NCI-H2081 treated with DMSO at 0.1 percent for 48 hours (cell line): ENCODE measurements at places on chromosomes 3 and 15.

DNA sequence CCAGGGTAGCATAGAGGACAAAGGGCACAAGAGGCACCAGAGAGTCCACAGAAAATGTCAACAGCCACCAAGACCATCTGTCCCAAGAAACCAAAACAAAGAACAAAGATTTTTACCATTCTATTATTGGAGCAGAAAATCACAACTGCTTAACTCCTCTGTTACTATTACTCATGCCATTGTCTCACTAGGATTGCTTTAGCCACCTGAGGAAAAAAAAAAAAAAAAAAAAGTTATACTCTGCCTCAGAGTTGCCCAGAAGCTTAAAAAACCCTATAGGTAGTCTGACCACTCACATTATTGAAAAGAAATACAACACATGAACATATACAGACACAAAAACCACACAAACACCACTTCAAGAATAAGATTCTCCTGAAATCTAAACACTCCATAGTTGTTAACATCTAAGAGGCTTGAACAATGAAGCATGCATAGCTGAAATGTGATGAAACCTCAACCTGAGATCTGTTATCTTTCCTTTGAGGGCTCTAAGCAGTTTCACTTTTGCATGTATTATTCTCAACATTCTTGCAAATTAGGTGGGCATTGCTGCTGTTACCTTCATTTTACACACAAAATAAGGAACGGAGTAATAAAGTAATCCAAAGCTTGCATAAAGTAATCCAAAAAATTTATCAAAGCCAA, 85.4 kb downstream of the IGSF11 start:
- DNase-seq: no peak

DNA sequence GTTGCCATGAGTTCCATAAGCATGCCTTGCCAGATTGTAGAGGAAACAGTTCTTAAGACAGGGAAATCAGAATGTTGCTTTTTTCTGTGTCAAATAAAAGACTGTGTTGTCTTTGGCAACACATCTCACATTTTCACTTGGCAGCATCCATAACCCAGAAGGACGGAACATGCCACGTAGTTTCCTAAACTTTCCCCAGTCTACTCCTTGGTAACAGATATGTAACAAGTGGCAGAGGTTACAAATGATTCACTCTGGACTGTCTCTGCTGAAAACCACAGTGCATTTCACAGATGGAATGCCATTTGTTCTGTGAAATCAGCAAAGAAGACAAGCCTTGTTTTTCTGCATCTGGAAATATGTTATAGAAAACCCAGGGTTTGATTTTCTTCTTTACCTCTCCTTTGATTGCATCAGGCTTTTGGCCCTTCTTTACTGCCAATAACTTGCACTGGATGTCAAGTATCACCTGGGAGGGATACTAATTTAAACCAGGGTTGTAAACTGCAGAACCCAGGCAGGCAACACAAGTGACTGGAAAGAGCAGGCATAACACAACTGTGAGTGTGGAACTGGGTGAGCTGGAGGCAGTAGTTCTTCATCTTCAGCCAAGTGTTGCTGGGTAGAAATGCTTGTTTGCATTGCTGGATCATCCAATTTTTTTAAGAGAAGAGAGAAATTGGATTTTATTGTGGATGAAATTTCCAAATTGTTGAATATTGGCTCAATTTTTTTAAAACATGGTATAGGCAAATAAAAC, 124.4 kb upstream of the FOXB1 start:
- no peak for DNase-seq

DNA sequence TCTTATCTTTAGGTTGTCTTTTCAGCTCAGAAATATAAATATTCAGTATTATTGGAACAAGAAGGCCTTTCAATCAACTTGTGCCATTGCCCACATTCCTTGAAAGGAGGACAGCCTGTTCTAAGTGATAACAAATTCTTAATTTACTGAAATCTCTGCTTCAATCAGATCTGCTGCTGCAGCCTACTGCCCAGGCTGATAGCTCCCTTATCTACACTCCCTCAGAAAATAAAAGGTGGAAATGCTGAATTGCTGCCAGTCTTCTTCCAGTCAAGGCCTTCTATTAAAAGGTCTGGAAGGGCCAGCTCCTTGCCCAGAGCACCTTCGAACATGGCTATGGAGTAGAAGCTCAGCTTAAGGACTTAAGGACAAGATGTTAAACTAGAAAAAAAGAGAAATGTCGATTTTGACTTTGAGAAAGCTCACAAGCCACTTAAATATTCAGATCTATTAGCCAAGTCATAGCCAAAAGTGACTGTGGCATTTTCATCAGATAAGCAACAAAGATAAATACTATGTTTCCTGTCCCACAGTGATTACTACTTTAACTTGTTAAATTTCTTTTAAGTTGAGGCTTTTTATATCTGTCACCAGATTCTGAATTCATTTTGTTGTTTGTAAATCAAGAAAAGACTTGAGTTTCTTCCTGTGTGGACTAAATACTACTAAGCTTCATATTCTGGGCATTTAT, 480.5 kb upstream of the CBLB start:
- DNase-seq: no peak

- DNase-seq: no peak
Measured at GRCh38 chr15:24862726-24863521, 91.9 kb upstream of the SNRPN start.

- no peak for DNase-seq
Measured at GRCh38 chr3:182508919-182509711, 284.2 kb upstream of the ATP11B start.

- no peak for DNase-seq
Measured at GRCh38 chr15:99124641-99125040, 19.8 kb downstream of the SYNM start.

DNA sequence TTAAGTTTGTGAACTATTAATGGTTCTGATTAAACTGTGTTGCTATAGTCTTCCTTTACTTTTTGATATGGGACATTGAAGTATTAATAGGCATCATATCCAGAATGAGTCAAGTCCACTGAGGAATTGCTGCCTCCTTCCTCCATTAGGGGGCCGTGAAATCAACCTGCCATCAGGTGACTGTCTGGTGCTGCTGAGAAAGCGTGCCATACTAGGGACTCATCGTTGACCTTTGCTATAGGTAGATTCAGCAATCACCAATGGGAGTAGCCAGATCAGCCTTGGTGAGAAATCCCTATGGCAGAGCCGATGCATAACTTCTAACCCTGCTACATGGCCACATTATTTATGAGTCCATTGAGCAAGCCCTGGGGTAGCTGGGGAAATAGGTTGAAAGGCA, 30.1 kb upstream of the SLC28A2 start:
- DNase-seq: no peak

DNA sequence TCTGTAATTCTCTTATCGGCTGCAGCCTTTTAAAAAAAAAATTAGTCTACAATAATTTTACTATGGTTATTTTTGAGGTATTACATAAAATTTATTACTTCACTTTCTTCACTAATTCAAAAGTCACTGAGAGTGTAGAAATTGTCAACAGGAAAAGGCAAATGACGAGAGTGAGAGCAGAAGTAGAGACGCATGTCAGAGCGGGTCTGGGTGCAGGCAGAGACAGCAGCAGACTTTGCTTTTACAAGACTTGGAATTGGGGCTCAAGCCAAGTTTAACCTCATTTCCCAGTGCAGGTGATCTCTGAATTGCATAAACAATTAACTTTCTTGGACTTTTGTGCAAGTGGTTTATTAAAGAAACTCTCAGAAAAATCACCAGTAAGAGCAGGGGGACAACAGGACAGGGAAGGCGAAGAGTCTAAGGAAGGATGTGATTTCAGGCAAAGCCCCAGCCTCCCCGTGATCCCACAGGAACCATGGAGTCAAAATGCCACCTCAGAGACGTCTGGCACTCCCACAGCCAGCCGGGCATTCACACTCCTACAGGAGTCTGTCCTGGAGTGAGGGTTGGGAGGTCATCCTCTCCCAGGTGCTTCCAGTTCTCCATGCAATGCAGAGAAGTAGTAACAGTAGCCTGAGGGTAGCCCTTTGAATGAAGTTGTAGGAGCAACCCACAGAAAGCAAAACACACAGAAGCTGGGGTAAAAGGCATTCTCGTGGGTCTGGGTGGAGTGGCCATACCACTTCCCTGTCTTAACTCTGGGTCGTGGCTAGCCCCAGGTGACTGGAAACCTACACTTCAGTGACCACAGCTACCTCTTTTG, 274.0 kb upstream of the TGFBR2 start:
- DNase-seq: no peak

- DNase-seq: no peak
Measured at GRCh38 chr15:81947548-81947947, 98.3 kb downstream of the MEX3B start.

- DNase-seq: no peak
Measured at GRCh38 chr3:12287727-12288181, 1.1 kb upstream of the PPARG start.

- DNase-seq: no peak
Measured at GRCh38 chr15:99341786-99342185, 90.5 kb downstream of the LRRC28 start.

DNA sequence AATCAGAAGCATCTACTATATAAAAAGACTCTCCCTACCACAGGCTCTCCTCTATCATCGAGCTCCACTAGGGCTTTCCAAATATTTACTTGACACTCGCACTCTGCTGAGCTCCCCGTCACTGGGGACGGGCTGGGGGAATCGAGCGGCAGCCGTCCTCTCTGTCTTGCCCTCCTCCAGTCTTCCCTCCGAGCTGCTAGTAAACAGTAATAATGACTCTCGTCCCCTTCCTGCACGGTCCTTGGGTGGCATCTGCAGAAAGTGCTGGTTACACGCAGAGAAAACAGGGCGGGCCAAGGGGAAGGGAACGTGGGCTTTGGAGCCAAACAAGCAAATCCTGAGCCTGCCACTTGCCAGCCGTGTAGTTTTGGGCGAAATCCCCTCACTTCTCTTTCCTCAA, 96.6 kb downstream of the LRIG1 start:
- no peak for DNase-seq

DNA sequence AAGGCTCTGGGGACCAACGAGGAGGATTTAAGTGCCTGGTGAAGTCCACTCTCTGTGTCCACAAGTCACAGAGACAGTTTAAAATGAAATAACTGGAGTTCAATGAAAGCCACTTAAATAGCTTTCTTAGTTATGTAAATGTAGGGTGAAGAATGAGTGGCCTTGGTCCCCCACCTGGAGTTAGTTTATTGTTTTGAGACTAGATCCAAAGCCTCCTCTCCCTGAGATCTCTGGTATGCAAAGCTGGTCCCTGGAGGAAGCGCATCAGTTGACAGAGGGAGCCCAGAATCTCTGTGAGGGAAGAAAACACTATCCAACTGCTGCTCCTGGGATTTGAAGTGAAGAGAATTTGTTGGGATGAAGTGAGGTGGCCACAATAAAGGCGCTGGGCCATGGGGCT, 40.5 kb downstream of the EXOG start:
- DNase-seq: no peak

DNA sequence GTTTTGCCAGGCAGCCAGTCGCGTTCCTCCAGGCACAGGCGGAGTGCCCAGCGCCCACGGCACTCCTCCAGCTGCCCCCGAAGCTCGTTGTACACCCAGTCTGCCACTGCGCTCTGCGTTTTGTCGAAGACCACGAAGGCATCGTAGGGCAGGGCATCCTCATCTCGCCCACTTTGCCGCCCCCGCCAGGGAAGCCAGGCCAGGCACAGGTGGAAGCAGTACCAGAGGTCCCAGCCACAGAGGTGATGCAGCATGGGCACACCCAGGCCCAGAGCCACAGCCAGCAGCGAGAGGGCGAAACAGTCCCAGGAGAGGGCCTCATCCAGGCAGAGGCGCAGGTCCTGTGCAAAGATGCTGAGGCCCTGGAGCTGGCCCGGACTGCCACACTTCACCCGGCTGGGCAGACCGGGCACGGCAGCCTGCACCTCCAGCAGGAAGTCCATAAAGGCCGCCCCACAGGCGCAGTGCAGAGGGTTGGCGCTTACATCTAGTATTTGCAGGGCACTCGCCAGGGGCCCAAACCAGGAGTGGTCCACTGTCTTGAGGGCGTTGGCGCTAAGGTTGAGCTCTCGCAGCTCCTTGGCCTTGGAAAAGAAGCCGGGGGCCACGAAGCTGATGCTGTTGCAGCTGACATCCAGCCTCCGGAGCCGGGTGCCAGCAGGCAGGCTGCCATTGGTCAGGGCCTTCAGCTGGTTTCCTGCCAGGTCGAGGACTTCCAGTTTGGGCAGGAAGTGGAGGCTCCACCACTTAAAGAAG, 3.7 kb downstream of the TLR9 start:
- no peak for DNase-seq

GRCh38 chr15:84721371-84721770, 5.4 kb upstream of the SEC11A start:
- no peak for DNase-seq

DNA sequence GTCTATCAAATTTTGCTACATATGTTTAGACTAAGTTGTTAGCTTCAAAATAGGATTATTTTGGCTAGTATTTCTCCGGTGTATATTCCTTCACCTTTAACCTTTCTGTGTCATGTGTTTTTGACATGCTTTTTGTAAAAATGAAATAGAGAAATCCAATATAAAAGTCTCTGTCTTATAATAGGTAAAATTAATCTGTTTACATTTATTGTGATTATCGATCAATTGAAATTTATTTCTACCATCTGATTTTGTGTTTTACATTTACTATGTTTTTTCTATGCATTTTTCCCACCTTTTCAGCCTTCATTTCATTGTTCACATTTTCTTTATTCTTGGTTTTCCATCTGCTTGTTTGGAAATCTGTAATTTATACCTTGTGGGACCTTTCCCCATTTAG, 11.7 kb upstream of the LHFPL4 start:
- no peak for DNase-seq

DNA sequence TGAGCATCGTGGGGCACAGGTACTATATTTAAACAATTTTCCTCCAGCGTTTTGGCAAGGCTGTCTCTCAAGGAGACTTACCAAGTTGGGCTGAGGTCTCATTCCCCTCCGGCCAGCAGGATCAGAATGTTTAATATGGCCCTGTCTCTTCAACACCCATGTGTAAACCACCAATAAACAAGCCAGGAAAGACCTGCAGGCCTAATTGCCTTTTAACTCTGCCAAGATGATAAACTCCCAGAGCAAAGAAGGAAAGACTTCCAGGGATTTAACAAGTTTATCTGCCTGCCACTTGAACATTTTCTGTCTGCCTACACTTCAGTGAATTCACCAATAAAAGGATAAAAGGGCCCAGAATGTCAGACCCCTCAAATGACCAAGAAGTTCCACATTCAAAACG, 130.3 kb upstream of the WNT5A start:
- DNase-seq: no peak

GRCh38 chr3:1798711-1799405, 299.8 kb upstream of the CNTN4 start:
- DNase-seq: no peak

GRCh38 chr15:90930861-90931574, 1.3 kb downstream of the HDDC3 start:
- DNase-seq: no peak

- DNase-seq: no peak
Measured at GRCh38 chr3:132256989-132257388, 60.2 kb upstream of the ACP3 start.

- no peak for DNase-seq
Measured at GRCh38 chr3:115814778-115815380, 191.6 kb downstream of the GAP43 start.

GRCh38 chr3:146161663-146162002, 649 bp upstream of the PLOD2 start:
- DNase-seq: no peak

DNA sequence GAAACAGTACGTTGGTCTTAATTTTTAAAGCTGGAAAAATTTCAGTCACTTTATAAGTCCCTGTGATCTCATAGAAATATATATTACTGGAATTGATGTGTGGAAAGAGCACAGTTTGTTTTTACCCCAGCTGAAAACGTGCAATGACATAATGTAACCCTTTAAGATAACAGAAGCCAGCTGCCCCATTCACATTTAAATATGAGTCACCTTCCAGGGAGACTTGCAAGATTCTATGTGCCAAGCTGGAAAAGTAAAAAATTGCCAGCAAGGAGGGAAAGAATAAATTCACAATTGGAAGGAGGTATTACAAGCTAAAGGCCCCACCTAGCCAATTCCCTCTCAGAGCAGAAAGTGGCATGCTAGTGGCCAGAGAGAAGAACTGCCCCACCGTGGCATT, 50.2 kb downstream of the SAMMSON start:
- no peak for DNase-seq
